ENCODE measurements at places on chromosomes 12 and 14. TPM values are rescaled to one million over a fixed set of nuclear protein-coding genes. Genes with fewer than 3 reads are reported as not detected.

DNA sequence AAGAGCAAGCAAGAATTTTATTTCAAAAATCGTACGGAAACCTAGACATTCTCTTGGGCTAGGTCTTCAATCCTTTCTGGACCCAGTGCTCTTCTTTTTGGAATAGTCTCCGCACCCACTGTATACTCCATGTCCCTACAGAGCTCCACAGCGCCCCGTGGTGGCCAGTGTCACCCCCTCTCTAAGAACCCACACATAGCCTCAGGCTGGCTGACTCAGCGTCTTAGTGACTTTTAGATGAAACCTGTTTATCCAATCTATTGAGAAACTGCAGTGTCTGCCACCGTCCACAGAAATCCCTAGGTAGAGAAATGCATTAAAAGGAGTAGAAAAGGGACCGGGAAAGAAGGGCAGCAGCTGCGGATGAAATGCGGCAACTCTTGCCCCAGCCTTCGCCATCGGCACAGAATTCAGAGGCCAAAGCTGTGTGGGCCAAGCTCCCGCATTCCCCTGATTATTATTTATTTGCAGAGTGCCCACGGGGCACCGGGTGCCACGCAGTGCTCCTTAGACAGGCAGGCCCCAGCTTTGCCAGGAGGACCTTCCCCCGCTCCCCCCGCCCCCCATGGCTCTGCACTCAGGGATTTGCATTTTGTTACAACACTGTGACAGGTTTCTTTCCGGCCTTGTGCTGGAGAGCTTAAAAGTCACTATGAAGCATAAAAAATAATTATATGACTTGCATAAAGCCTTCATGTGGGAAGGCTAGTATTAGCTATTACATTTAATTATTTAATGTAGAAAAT is 170.1 kb upstream of the FKBP4 start:
- DNase-seq, result peak; percentile 74

- peak; percentile 54 for DNase-seq
Measured at GRCh38 chr14:64764641-64765520, 60.7 kb downstream of the PLEKHG3 start.

GRCh38 chr14:64824471-64824870 is 55.2 kb downstream of the SPTB start:
- no peak for DNase-seq

DNA sequence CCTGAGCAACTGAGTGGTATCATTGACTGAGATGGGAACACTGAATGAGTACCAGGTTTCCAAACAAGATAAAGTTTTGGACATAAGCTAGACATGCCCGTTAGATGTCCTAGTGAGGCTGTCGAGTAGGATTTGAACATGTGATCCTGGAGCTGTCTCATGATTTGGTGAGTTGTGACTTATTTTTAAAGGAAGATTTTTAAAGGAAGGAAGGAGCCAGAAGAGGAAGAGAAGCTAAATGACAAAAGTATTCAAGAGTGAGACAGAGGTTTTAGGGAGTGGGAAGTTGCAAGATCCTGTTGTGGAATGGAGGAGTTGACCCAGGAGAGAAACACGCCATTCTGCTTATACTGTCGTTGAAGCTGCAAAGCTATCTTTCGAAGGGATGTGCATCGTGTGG is 82.1 kb downstream of the SAMD4A start:
- DNase-seq, result no peak

- no peak for DNase-seq
Measured at GRCh38 chr14:83044001-83044400, 1510.3 kb upstream of the SEL1L start.

- DNase-seq, result no peak
Measured at GRCh38 chr12:125249932-125250331, 184.7 kb downstream of the AACS start.

GRCh38 chr12:109951136-109951535 is 45.0 kb downstream of the GIT2 start:
- DNase-seq, result peak; percentile 78

GRCh38 chr12:109582636-109583035 is 9.0 kb downstream of the MVK start:
- no peak for DNase-seq

- DNase-seq, result no peak
Measured at GRCh38 chr12:110635055-110635454, 21.1 kb downstream of the TCTN1 start.

The SLC8A3 gene
- total RNA-seq, result 4.0 TPM

The MIP gene
- total RNA-seq, result 0.29 TPM

The OAS3 gene
- 23.9 TPM for total RNA-seq
